ENCODE measurements at places on chromosomes 7 and 10.

GRCh38 chr10:114576716-114577115 lies 81.4 kb downstream of the ABLIM1 start:
- no peak for DNase-seq

DNA sequence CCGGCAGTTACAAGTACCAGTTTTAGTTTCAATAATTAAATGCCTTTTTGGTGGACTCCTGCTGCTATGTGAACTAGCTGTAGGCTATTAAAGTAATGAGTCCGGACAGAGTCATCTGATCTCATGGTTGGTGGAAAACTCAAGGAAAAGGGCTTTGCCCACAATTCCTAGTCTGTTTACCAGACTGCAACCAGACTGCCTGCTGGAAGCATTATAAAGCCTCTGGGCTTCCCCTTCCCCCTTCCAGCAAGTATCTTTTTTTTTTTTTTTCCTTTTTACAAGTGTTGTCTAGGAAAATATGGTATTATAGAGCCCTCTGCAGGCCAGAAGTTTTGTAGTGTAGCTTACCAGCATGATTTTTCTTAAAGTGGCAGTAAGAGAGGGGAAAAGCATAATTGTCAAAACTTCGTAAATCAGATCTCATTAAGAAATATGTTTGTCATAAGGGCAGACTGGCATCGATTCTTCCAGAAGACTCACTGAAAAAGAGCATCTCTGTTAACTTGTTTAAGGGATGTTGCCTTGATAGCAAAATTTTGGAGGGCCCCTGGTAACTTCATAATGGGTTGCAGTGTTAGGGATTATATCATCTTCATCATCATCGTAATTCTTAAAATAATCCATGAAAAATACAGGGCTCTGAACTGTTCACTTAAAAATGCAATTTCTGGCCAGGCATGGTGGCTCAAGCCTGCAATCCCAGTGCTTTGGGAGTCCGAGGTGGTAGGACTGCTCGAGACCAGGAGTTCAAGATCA lies 181.3 kb downstream of the TAX1BP1 start:
- DNase-seq = no peak

DNA sequence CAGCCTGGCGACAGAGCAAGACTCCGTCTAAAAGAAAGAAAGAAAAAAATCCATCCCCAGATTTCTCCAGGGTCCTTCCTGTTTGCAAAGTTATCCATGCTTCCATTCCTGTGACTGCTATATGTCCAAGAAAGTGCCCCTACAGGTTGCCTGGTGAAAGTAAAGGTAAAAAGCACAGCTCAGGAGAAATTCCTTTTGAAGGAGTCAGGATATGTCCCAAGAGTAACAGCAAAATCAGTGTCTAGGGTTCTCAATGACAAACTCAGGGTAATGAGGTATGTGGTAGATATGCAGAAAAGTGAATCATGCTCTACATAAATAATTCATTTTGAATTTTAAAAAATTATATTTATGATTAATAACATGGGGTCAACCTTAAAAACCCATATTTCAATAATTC lies 91.5 kb downstream of the CTTNBP2 start:
- no peak for DNase-seq

GRCh38 chr7:81846398-81846797 lies 76.6 kb upstream of the HGF start:
- DNase-seq = no peak

GRCh38 chr10:24357344-24358004 lies 148.5 kb downstream of the KIAA1217 start:
- no peak for DNase-seq
